ENCODE measurements at places on chromosomes 13 and 19.

DNA sequence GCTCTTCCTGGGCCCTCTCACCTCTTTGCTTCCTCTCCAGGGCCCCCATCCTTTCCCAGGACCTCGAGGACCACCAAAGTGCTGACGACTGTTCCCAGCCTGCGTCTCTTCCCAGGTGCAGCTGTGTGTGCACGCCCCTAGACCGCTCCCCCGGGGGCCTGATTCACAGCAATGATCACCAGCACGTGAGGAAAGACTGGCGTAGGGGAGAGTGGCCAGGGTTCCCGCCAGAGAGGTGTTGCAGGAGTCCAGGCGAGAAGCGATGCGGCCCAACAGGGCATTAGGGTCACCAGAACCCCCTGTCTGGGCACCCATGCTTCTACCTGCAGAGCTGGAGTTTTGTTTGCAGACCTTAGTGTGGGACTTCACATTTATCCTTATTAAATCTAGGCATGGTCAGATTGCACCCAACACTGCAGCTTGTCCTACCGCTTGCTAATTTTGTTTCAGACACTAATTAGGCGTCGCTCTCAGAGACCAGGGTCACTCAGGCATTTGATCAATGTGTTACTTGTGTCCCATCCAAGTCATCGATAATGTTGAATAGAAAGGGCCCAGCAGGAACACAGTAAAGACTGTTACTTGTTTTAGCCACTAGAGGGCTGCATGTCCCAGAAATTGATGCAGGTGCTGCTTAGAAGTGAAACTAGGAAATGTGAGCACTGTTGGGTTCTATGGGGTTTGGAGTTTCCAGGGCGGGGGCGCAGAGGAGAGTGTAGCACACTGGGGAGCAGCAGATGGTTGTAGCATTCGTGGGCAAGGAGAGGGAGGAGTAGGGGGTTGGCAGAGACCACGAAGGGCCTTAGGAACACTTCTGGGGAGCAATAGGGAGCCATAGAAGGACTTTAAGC, 53.2 kb downstream of the CDADC1 start:
- DNase-seq, result peak; percentile 13

GRCh38 chr19:18008814-18009213, 844 bp downstream of the ARRDC2 start:
- no peak for DNase-seq

DNA sequence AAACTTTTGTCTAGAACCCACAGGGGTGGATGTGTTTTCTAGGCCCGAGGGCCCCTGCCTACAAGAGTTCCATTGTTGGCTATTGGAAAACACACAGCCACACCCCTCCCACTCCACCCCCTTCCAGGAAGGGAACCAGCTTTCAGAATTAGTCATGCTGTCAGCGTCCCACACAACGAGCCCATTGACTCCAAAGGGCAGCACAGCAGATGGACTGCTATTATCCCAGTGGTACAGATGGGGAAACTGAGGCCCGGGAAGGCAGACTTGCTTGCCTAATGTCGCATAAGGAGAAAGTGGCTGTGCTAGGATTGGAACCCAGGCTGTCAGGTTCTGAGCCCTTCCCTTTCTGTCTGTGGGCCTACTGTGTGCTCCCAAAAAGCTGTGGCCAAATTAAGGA, 8.1 kb upstream of the FXYD3 start:
- DNase-seq, result no peak

DNA sequence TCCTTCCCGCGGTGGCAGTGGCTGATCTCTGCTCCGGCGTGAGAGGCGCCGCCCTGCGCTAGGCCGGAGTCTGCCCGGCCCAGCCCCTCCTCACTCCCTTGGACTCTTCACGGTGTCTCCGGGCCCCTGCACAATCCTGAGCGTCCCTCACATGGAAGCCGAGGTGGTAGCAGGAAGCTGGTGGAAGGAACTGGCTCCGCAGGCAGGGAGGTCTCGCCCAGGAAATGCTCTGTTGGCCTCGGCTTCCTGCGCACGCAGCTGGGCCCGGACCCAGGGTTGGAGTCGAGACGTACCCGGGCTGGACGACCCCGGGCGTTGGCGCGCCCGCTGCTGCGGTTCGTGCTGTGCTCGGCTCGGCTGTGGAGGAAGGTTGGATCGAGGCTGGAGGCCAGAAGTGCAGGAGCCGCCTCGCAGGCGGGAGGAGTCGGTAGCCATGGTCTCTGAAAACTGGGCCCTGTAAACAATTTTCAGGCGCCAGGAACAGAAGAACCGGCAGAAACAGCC, 46.3 kb downstream of the ZNF724 start:
- no peak for DNase-seq

DNA sequence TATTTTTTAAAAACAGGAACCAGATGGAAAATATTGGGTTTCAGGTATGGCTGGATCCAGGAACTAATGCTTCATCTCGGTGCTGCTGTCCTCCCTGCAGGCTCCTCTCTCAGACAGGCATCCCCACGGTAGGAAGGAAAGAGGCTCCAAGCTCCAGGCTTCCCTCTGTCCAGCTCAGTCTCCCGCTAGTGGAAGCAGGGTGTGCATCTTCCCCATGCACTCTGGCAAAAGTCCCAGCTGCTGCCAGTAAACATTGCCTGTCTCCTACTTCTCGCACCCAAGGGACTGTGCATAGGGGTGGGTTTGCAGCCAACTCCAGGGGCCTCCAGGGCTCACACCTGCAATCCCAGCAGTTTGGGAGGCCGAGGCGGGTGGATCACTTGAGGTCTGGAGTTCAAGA, 29.2 kb downstream of the IL12RB1 start:
- no peak for DNase-seq

GRCh38 chr19:51145916-51146493, 3.9 kb downstream of the SIGLEC7 start:
- DNase-seq, result no peak

DNA sequence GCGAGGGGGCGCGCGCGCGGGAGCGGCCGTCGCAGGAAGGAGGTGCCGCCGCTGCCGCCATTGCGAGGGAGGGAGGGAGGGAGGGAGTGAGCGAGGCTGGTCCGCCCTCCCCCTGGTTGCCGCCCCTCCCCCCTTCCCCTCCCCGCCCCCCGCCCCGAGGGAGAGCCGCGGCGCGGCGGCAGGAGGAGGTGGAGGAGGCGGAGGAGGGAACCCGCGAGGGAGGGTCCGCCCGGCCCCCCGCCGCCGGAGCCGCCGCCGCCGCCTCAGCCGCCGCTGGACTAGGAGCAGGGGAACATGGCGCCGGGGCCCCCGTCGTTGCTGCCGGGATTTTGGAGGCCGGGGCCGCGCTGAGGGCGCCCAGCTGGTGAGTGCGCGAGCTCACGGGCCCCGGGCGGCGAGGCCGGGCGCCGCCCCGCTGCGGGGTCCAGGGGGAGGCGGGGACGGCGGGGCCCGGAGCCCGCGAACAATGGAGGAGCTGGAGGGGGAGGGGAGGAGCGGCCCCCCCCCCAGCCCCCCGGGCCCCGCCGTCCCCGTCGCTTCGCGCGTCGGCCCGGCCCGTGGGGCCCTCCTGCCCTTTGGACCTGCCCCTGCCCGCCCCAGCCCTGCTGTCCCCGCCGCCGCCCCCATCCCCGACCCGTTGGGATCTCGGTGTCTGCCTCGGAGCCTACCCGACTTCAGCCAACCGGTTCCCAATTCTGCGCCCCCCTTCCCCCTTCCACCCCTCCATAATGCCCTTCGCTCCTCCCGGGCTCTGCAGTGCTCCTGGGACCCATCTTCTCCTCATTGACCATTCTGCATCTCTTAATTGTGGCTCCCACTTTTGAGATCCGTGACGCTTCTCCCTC, at the start of gene ARHGAP35:
Gene ARHGAP35, plus strand, starts transcription at position 152 of the 845 bp plus-strand sequence. CDS start 57,679 bp downstream, outside the sequence.
- DNase-seq, result peak; percentile 73

DNA sequence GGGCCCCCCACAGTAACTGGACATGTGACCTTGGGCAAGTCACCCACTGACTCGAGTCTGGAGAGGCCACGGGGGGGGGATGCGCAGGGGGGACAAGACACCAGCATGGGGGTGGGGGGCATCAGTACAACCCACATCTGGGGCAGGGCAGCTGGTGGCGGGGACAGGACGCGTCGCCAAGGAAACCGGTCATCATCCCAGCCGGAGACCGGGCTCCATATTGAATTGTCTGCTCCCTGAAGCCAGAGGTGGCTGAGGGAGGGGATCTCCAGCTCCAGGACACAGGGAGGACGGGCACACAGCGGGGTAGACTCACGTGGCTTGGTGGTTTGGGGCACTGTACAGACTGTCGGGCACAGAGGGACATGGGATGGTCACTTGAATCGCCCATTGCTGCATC, 11.4 kb downstream of the ONECUT3 start:
- DNase-seq, result no peak

GRCh38 chr19:16328824-16329482, 4.3 kb downstream of the KLF2 start:
- DNase-seq, result no peak

- DNase-seq, result no peak
Observed at GRCh38 chr13:51225029-51225428, 2.8 kb downstream of the FAM124A start.

GRCh38 chr13:30049692-30050091, 199.3 kb upstream of the UBL3 start:
- DNase-seq, result no peak

- DNase-seq, result no peak
Observed at GRCh38 chr19:17610384-17610783, 54.9 kb downstream of the COLGALT1 start.

DNA sequence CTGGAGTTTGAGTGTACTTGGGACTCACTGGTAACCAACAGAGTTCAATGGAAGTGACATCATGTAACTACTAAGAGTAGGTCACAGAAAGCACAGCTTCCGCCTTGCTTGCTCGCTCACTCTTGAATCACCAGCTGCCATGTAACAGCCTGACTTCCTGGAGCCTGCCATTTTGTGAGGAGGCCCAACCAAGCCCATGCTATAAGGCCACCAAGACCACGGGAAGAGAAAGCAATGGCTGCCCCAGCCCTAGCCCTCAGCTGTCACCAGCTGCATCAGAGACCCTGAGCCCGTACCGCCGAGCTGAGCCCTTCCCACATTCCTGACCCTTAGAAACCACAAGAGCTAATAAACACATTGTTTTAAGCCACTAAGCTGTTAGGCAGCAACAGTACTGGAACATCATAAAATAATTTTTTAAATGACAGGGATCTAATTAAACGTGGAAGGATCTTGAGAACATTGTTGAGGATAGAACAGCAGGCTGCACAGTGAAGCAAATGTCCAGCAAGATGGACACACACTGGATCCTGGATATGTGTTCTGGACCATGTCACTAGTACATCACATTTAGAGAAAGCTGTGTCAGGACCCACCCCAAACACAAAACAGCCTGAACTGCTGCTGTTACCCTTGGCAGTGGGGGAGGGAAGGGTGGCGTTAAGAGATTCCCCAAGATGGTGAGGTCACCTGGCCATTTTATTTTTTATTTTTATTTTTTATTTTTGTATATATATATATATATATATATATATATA, 21.7 kb upstream of the LDLR start:
- DNase-seq, result no peak

- no peak for DNase-seq
Observed at GRCh38 chr19:58562122-58563033, 4.0 kb upstream of the UBE2M start.

- no peak for DNase-seq
Observed at GRCh38 chr19:29624489-29625185, 18.6 kb downstream of the POP4 start.

- no peak for DNase-seq
Observed at GRCh38 chr19:55552206-55552605, 6.9 kb upstream of the SBK3 start.

DNA sequence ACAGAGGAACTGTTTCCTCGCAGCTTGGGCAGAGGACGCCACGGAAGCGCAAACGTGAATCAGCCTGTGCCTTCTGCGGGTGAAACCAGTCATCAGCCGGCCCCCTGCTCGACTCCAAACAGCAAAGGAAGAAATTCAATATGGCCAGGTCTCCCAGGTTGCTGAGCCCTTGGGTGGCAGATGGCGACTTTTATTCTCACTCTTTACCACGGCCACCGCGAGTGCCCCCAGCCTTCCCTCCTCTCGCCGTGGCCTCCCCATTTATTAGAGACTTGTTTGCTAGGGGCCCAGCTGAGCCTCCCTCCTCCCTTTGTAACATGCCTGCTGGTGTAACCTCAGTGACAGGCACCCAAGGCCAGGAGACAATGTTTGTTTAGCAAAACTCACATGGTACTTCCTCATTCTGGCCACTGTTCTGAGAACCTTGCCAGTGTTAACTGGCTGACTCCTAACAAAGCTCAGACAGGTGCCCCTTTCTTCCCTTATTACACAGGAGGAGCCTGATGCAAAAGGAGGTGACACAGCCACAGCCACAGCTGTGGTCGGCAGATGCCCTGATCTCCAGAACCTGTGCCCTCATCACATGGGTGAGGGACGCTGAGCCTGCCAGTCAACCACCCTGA, 5.8 kb downstream of the RAB20 start:
- no peak for DNase-seq

- DNase-seq, result no peak
Observed at GRCh38 chr19:33252971-33253370, 27.3 kb upstream of the SLC7A10 start.

DNA sequence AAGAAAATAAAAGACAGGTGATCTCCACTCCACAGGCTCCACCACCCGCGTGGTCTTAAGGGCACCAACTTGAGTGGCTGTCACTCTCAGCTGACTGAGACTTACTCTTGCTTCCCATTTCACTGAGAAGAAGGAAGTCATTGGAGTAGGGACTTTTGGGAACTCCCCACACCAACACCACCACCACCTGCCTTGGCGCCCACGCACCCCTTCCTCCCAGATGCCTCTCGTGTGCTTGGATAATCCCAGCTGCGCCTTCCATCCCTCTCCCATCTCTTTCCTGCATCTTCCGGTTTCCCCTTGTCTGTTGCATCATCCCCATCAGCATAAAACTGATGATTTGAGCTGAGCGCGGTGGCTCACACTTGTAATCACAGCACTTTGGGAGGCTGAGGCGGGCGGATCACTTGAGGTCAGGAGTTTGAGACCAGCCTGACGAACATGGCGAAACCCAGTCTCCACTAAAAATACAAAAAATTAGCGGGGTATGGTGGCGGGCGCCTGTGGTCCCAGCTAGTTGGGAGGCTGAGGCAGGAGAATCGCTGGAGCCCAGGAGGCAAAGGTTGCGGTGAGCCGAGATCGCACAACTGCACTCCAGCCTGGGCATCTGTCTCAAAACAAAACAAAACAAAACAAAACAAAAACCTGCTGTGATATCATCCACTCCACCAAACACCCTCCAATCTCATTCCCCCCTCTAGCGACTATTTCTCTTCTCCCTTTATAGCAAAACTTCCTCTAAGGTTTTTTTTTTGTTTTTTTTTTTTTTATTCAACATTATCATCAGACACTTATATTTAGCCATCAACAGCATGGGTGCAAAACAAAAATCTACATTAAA, 25.5 kb downstream of the AP2S1 start:
- no peak for DNase-seq

- DNase-seq, result no peak
Observed at GRCh38 chr13:104382951-104383350, 1316.7 kb upstream of the SLC10A2 start.
